ENCODE measurements at places on chromosomes 3 and 15.

GRCh38 chr3:7669641-7670040 lies 808.7 kb downstream of the GRM7 start:
- no peak overlapping the region for H3K27ac ChIP-seq
- no peaks in the 10 kb centered on the region for H3K27me3 ChIP-seq
- no peaks in the 10 kb centered on the region for H3K36me3 ChIP-seq

DNA sequence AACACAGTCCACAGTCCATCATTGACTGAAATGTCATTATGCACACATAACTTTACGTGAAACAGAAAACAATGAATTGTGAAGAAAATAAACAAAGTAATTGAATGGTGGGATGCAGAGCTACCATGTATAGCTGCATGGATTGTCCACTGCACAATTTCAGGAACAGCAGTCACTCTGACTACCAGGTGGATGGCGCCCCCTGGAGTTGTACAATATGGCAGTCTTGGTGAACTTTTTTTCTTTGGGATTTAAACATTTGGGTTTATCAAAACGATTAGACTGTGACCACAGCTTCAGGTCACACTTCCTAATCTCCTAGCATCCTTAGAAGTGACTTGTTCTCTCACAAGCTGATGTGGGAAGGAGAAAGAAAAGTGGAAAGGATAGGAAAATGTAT lies 48.9 kb upstream of the TCF12 start:
- H3K27ac ChIP-seq = no peak overlapping the region
- H3K4me3 ChIP-seq = no peak overlapping the region
- no peaks in the 10 kb centered on the region for H3K36me3 ChIP-seq
- DNase-seq = peak; percentile 65
- no peaks in the 10 kb centered on the region for H3K27me3 ChIP-seq

DNA sequence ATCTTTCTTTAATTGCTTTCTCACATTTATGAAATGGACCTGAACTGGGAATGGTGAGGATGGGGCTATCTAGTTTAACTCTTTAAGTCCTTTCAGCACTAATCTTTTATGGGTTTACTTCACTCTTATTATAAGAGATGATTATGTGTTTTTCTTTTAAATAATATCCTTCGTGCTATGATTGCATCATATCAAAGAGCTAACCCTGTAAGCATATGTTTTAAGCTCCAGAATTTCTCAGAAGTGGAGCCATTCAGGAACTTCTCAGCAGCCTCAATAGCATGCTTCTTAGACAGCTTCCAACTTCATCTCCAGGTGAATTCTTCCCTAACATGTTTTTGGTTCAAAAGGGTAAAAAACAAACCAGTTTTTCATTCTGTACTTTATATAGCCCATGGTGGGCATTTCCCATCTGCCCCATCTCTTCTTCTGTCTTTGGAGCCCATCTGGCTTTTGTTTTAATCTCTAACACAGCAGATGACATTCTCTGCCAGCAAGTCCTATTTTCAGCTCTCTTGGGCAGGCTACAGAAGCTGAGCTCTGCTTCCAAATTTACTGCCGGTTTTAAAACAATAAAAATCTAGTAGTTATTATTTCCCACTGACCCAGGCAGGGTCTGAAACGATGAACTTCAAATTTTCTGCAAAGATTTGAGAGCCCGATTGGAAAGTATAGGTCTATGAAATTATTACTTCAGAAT lies 26.8 kb upstream of the IL1RAP start:
- H3K27me3 ChIP-seq = peaks cover 45% of the 10 kb centered on the region
- no peaks in the 10 kb centered on the region for H3K36me3 ChIP-seq
- peaks cover 10% of the 10 kb centered on the region for H3K4me1 ChIP-seq
- DNase-seq = no peak
- H3K27ac ChIP-seq = no peak overlapping the region

- H3K4me1 ChIP-seq = no peaks in the 10 kb centered on the region
- no peak overlapping the region for H3K4me3 ChIP-seq
- no peak overlapping the region for H3K27ac ChIP-seq
- DNase-seq = no peak
- H3K27me3 ChIP-seq = no peaks in the 10 kb centered on the region
Measured at GRCh38 chr3:114928989-114929640, 218.0 kb downstream of the ZBTB20 start.

GRCh38 chr3:79285871-79286270 lies 481.9 kb downstream of the ROBO1 start:
- no peak overlapping the region for H3K27ac ChIP-seq
- no peaks in the 10 kb centered on the region for H3K4me1 ChIP-seq
- H3K36me3 ChIP-seq = no peaks in the 10 kb centered on the region
- DNase-seq = no peak
- H3K27me3 ChIP-seq = no peaks in the 10 kb centered on the region
- H3K4me3 ChIP-seq = no peak overlapping the region

DNA sequence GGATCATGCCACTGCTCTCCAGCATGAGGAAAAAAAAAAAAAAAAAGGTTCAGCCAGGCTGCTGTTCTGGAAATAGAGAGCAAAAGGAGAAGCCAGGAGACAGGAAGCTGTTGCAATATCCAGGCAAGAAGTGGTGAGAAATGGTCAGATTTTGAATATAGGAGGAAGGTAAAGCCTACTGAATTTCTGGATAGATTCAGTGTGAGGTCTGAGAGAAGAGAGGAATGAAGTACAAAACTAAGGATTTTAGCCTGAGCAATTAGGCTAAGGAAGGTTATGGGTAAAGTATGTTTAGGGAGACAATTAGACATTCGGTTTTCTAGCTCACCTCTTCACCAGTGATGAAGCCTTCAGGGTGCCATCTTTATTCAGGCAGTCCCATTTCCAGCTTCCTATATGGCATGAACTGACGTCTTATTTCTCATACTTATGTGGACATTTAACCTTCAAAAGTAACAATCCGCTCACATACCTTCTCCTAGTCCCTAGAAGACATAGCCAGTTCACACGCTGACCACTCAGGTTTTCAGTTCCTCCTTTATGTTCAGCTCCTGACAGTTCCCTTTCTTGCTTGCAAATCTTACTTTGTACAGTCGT lies 57.2 kb downstream of the KIF9 start:
- no peak for DNase-seq
- no peak overlapping the region for H3K4me3 ChIP-seq
- no peak overlapping the region for H3K27ac ChIP-seq
- H3K4me1 ChIP-seq = no peaks in the 10 kb centered on the region
- H3K27me3 ChIP-seq = no peaks in the 10 kb centered on the region

DNA sequence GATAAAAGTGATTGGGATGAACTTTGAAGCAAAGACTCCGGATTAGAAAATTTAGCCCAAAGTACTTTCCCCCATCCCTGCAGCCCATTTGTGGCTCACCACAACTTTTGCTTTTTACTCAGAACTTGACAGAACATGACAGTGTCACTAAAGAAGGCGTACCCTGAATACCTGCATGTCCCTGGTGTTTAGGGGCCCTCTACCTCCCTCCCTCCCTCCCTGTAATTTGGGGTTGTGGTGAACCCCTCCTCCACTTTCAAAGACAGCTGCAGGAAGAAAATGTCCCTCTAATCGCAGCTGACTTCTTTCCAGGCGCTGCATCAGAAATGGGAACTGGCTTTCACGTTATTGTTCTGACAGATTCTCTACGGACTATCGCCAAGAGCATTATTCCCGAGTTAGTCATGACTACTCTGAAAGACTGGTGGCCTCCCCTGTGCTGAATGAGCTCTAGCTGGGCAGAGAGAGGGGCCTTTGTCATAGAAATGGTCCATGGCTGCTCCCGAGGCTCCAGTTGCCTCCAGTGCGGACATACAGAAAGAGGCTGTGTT lies 93.2 kb upstream of the ARHGEF3 start:
- peak; percentile 51 for DNase-seq
- H3K4me3 ChIP-seq = peak overlapping the region; percentile 29
- H3K4me1 ChIP-seq = peaks cover 59% of the 10 kb centered on the region
- H3K36me3 ChIP-seq = no peaks in the 10 kb centered on the region

DNA sequence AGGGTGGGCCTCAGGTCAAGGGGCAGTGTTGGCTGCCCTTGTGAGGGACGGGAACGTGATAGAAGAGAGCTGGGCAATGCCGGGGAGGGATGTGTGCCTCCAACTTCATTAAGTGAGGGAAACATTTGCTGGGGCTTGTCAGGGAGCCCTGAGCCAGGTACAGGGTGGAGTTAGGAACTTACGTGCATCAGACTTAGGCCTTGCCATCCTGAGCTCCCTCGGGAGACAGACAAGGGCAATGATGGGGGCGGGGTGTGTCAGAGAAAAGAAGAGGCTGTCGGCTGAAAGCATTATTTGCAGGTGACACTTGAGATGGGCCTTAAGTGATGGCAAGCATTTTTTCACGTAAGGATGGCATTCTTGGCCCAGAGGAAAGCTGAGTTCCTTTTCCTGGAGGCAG lies 1.6 kb downstream of the FAM131A start:
- H3K4me3 ChIP-seq = no peak overlapping the region
- H3K36me3 ChIP-seq = peaks cover 4% of the 10 kb centered on the region
- H3K4me1 ChIP-seq = peaks cover 34% of the 10 kb centered on the region
- H3K27me3 ChIP-seq = no peaks in the 10 kb centered on the region

- no peaks in the 10 kb centered on the region for H3K27me3 ChIP-seq
- no peak overlapping the region for H3K4me3 ChIP-seq
- peaks cover 20% of the 10 kb centered on the region for H3K36me3 ChIP-seq
Measured at GRCh38 chr3:9422712-9423424, 25.5 kb downstream of the SETD5 start.

GRCh38 chr3:72810659-72811434 lies 37.4 kb downstream of the SHQ1 start:
- no peaks in the 10 kb centered on the region for H3K27me3 ChIP-seq
- H3K4me3 ChIP-seq = no peak overlapping the region
- no peak for DNase-seq
- no peaks in the 10 kb centered on the region for H3K4me1 ChIP-seq

- H3K27me3 ChIP-seq = peaks cover 3% of the 10 kb centered on the region
- peak; percentile 77 for DNase-seq
- H3K4me1 ChIP-seq = peaks cover 11% of the 10 kb centered on the region
- H3K4me3 ChIP-seq = no peak overlapping the region
- no peaks in the 10 kb centered on the region for H3K36me3 ChIP-seq
Measured at GRCh38 chr3:127544192-127544802, 46.2 kb downstream of the TPRA1 start.

DNA sequence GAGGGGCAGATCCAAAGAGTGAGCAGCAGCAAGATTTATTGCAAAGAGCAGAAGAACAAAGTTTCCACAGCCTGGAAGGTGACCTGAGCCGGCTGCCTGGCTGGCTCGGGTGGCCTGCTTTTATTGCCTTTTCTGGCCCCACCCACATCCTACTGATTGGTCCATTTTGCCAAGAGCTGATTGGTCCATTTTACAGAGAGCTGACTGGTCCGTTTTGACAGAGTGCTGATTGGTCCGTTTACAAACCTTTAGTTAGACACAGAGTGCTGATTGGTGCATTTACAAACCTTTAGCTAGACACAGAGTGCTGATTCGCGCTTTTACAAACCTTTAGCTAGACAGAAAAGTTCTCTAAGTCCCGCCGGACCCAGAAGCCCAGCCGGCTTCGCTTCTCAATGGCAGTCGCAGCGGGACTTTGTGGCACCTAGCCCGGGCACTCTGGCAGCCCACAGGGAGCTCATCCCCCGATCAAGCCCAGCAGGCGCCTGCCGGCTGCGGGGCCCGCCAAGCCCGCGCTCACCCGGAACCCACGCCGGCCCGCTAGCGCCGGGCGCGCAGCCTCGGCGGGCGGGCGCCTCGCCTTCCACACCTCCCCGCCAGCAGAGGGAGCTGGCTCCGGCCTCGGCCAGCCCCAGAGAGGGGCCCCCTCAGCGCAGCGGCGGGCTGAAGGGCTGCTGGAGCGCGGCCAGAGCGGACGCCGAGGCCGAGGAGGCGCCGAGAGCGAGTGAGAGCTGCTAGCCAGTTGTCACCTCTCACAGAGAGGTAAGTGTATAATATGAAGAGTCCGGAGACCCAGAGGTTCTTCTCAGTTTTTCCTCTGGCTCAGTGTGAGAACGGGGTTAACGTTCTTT lies 339.2 kb downstream of the CHL1 start:
- H3K27me3 ChIP-seq = no peaks in the 10 kb centered on the region
- no peak overlapping the region for H3K4me3 ChIP-seq
- H3K27ac ChIP-seq = no peak overlapping the region
- no peak for DNase-seq
- no peaks in the 10 kb centered on the region for H3K4me1 ChIP-seq
- no peaks in the 10 kb centered on the region for H3K36me3 ChIP-seq

DNA sequence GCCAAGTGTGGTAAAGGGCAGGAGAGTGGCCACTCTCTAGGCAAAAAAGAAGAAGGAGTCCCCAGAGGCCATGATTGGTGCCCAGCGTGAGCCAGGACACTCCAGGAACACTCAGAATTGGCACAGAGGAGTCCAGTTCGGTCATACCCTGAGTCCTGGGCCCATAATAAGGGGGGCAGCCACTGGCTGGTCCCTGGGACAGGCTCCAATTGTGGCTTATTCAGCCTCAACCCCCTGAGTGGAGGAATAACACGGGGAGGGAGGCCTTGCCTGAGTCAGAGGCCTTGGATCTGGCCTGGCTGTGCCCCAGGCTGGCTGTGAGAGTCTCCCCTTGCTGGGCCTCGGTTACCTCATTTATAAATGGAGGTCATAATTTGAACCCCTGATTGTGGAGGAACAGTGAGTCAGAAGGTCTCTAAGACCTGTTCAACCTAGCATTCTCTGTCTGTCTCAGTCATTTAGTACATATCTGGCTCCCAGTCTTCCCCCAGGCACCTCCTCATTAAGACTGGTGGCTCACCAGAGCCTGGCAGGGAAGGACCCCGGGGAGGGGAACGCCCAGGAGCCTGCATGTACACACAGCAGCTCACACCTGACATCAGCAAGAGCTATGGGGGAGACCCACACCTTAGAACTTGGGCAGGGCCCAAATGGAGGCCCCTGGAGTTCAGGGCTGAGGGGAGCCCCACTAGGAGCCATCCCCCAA lies 95.9 kb upstream of the ATP2B2 start:
- DNase-seq = no peak
- H3K36me3 ChIP-seq = no peaks in the 10 kb centered on the region
- H3K27ac ChIP-seq = no peak overlapping the region
- no peak overlapping the region for H3K4me3 ChIP-seq
- H3K27me3 ChIP-seq = peaks cover 16% of the 10 kb centered on the region
- H3K4me1 ChIP-seq = peaks cover 33% of the 10 kb centered on the region

- no peaks in the 10 kb centered on the region for H3K4me1 ChIP-seq
- DNase-seq = no peak
- no peaks in the 10 kb centered on the region for H3K36me3 ChIP-seq
- H3K27me3 ChIP-seq = no peaks in the 10 kb centered on the region
- H3K27ac ChIP-seq = no peak overlapping the region
- H3K4me3 ChIP-seq = no peak overlapping the region
Measured at GRCh38 chr3:120394347-120394746, 45.2 kb upstream of the LRRC58 start.
